HT-29 (cell line): ENCODE measurements at places on chromosomes 6 and 20. TPM values are rescaled to one million over a fixed set of nuclear protein-coding genes. Genes with fewer than 3 reads are reported as not detected.
A peak's percentile ranks its signal among the peaks of the same experiment; 100 is the strongest.

- no peak for DNase-seq
Observed at GRCh38 chr6:69398729-69399128, 398.1 kb downstream of the LMBRD1 start.

DNA sequence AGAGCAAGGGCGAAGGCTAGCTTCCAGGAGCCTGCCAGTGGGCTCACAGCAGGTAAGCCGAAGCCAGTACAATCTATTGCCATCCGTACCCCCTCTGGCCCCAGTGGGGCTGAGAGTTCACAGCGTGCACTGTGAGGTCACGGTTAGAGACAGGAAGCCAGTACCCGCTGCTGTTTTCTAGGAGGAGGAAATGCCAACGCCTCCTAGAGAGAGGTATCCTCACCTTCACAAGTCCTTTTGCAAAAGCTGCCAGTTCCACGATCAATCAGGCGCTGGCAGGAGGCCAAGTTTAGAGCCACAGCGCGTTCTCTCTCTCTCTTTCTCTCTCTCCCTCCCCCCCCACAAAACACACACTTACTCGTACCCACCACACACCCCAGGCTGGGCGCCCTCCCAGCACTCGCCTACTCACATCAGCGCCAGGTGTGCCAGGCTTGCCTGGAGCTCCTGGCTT, 22.5 kb downstream of the COL9A1 start:
- DNase-seq, result peak; percentile 17

Gene LAMA4
- not detected in 2 replicates for total RNA-seq

DNA sequence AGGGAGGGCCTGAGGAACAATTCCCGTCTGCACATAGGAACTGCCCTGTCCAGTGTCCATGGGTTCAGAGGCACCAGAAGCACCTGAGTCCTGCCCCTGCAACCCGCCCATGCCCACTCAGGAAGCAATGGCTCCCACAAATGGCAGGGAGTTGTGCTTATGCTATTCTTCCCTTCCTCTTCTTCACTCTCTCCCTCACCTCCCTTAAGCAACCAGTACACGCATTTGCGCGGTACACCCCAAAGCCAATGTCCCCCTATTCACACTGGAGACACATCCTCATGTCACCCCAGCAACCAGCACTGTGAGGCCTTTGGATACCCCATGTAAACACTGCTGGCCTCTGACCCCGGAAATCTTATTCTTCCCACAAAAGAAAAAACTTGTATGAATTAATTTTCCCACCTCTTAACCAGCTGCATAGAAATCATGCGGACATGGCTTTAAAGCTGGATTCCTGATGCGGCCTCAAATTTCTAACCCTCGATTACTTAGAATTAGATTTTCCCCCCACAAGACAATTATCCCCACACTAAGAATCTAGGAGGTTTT, 30.9 kb downstream of the FYN start:
- DNase-seq, result no peak

Gene OPRL1
- total RNA-seq, result 1.2 and 1.5 TPM in 2 replicates

- no peak for DNase-seq
Observed at GRCh38 chr6:53263917-53264316, 84.8 kb downstream of the ELOVL5 start.

DNA sequence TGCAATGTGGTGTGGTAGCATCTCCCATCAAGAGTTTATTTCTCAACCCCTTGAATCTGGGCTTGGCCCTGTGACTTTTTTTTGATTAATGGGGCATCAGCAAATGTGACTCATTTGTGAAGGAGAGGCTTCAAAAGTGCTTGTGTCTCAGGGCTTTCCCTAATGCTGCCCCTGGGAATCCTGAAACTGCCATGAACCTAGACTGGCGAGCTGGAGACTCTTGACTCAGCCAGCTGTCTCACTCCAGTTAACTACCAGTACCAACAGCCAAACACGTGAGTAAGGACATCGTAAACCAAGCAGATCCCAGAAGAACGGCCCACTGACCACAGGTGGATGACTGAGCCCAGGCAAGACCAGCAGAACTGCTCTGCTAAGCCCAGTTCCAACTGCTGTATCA, 72.8 kb upstream of the ADTRP start:
- DNase-seq, result no peak

- no peak for DNase-seq
Observed at GRCh38 chr20:62856931-62857619, 4.5 kb downstream of the TCFL5 start.

GRCh38 chr6:13097454-13097853, 230.9 kb downstream of the TBC1D7 start:
- no peak for DNase-seq

Gene C6orf132
- 119 and 136 TPM in 2 replicates for total RNA-seq

Gene TDRD6
- not detected in 2 replicates for total RNA-seq

Gene DYNLT2
- 1.7 and 3.2 TPM in 2 replicates for total RNA-seq

GRCh38 chr6:32371229-32371628, 474 bp downstream of the TSBP1 start:
- DNase-seq, result no peak

GRCh38 chr20:25038591-25039015, 19.3 kb downstream of the ACSS1 start:
- DNase-seq, result no peak

GRCh38 chr20:62762376-62762775, 33.9 kb upstream of the MRGBP start:
- no peak for DNase-seq

Gene TXLNB
- total RNA-seq, result not detected in 2 replicates

GRCh38 chr6:141261016-141261671, 871.6 kb upstream of the GJE1 start:
- DNase-seq, result no peak

GRCh38 chr6:128179876-128180438, 279.1 kb upstream of the THEMIS start:
- DNase-seq, result no peak

DNA sequence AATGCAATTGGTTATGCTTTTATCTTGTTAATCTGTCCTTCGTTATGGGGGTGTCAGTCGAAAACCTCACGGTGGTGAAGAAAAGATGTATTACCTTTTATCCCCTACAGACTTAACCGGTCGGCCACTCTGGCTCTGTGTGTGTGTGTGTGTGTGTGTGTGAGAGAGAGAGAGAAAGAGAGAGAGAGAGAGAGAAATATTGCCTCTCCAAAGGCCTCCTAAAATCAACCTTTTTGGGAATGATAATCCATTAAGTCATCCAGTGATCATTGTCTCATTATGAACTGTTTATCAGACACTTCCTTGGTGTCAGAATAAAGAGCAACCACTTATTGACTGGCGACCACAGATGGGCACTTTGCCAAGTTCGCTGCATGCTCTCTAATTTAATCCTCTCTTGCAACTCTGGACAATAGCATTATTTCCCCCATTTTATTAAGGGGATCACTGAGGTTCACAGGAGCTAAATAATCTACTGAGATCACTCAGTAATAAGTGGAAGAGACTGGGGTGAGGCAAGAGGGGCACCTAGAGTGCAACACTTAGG, 30.7 kb downstream of the SLC35D3 start:
- DNase-seq, result no peak

- DNase-seq, result no peak
Observed at GRCh38 chr6:25179051-25179778, 100.0 kb upstream of the CARMIL1 start.

GRCh38 chr6:152050451-152051195, 243.1 kb downstream of the ESR1 start:
- DNase-seq, result no peak

DNA sequence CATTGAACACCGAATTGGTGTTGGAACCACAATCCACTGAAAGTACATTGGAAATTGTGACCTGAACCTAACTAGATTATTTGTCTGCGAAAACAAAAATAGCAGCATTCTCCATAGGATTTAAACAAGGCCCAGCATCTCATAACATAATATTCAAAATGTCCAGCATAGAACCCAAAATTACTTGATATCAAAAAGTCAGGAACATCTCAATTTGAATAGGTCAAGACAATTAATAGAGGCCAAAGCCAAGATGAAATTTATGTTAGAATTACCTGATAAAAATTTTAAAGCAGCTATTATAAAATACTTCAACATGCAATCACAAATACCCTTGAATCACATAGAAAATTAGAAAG, 42.4 kb upstream of the CD2AP start:
- DNase-seq, result no peak

Gene PSMG4
- total RNA-seq, result 142 and 145 TPM in 2 replicates

- no peak for DNase-seq
Observed at GRCh38 chr6:6595025-6595424, 6.5 kb downstream of the LY86 start.

Gene TREM2
- total RNA-seq, result not detected in 2 replicates

GRCh38 chr20:438571-439469, 23.5 kb downstream of the TBC1D20 start:
- no peak for DNase-seq

GRCh38 chr6:43891072-43891870, 121.3 kb downstream of the VEGFA start:
- DNase-seq, result no peak

GRCh38 chr6:34475238-34475682, 9.4 kb downstream of the PACSIN1 start:
- no peak for DNase-seq

DNA sequence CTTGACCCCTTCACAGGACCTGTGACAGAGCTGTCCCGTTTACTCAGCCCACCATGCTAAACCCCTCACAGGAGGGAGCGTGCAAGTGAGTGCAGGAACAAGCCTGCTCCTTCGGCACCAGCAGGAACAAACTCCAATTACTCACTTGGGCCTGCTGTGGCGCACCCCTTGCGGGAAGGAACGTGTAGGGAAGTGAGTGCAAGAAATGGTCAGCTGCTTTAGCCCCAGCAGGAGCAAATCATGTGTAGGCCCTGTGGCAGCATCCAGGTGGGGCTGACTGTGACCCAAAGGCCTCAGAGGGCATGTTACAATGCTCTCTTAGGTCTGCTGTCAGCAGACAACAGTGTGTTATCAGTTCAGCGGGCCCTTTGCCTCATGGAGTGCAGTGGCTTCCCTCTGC, 574.4 kb downstream of the PRKN start:
- no peak for DNase-seq

Gene PLCB4
- total RNA-seq, result 0.21 and 0.46 TPM in 2 replicates

Gene SLC17A3
- total RNA-seq, result not detected in 2 replicates

Gene RSPO4
- not detected in 2 replicates for total RNA-seq

Gene SAMD3
- total RNA-seq, result not detected in 2 replicates

DNA sequence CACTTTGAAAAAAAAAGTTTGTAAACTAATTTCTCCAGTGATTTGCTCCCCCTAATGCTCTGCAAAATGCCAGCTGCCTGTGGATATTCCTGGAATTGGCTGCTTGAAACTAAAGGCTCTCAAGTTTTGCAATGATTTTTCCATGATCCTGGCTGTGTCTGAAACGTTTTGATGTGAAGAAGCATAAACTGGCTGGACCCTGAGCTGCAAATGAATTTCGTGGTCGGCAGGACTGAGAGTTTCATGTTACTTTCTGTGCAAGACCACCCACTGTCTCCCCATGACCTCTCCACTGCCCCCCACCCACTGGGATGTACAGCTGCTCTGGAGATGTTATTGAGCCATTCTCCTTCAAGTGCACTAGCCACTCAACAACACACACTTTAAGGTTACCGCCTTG, 171.3 kb upstream of the SSTR4 start:
- DNase-seq, result no peak

- no peak for DNase-seq
Observed at GRCh38 chr6:1348675-1349074, 36.8 kb downstream of the FOXQ1 start.

DNA sequence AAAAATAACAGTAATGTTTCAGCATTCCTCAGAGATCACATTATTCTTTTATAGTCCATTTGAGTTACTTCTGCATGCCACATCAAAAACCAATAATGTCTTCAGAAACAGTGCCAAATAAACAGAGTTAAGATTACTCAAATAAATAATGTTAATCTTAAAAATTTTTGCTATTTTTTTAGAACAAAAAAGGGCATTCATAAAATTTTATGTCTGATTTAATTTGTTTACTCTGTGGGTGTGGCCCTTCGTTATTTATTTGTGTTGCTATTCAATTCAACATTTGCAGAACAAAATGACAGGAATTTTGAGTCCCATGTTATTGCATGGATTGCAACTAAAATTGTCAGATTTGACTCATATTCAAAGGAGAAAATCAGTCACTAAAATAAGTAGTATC, 18.7 kb upstream of the TBC1D32 start:
- no peak for DNase-seq

DNA sequence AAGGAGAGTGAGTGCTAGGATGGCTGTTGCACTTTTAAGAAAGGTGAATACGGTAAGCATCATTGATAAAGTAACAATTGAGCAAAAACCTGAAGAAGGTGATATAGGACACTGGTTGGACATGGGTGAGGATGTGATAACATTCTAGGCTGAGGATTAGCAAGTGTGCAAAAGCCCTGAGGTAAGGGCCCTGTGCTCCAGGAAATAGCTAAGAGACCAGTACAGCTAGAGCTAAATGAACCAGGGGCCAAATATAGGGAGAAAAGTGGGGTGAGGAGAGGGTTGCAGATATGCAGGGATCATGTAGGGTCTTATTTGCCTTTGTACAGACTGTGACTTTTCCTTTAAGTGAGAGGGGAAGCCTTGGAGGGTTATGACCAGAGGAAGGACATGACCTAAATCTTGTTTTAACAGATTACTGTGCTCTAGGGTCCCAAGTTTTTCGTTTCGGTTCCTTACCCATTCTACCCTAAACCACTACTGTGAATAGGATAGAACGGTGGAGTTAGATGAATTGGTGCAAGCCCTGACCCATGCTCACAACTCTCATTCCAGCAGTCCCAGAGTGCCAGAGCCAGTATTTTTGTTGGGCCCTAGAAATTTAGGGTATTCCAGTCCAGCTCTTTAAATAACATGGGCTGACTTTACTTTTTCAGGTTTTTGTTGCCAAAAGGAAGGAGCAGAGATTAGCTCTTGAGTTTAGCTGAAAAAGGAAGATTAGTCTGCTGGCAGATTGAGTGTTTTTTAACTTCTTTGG, 10.7 kb downstream of the MAPK14 start:
- DNase-seq, result no peak
